ENCODE measurements at places on chromosomes 5 and 9.

GRCh38 chr5:43769571-43770355, 166.8 kb downstream of the NNT start:
- DNase-seq = no peak

- DNase-seq = no peak
Observed at GRCh38 chr5:25688156-25688555, 1043.4 kb upstream of the CDH10 start.

GRCh38 chr5:56337715-56338319, 104.7 kb upstream of the ANKRD55 start:
- no peak for DNase-seq

GRCh38 chr5:2049876-2050275, 167.2 kb upstream of the IRX4 start:
- no peak for DNase-seq

All from cardiac muscle cell (in vitro differentiated cells and primary cell).